ENCODE measurements at places on chromosomes 1 and 21.

- DNase-seq = no peak
Observed at GRCh38 chr1:169945181-169945580, 51.5 kb upstream of the SCYL3 start.

- DNase-seq = no peak
Observed at GRCh38 chr1:152397474-152397873, 16.6 kb downstream of the CRNN start.

DNA sequence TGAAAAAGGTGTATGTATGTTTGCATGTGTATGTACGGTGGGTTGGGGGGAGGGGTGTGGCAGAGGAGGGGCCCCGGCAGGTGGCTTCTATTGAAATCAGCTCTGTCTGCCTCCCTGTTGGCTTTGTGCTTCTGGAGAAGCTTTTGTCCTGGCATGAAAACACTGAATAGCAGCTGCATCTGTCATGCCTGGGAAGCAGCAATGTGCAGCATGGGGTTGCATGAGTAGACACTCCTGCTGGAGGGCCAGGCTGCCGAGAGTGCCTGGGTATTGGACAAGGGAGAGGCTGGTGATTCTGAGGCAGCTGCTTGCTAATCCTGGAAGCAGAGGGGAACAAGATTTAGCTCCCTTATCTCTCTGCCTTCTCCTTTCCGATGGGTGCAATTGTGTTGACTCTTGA, 20.5 kb downstream of the MAPKAPK2 start:
- no peak for DNase-seq

DNA sequence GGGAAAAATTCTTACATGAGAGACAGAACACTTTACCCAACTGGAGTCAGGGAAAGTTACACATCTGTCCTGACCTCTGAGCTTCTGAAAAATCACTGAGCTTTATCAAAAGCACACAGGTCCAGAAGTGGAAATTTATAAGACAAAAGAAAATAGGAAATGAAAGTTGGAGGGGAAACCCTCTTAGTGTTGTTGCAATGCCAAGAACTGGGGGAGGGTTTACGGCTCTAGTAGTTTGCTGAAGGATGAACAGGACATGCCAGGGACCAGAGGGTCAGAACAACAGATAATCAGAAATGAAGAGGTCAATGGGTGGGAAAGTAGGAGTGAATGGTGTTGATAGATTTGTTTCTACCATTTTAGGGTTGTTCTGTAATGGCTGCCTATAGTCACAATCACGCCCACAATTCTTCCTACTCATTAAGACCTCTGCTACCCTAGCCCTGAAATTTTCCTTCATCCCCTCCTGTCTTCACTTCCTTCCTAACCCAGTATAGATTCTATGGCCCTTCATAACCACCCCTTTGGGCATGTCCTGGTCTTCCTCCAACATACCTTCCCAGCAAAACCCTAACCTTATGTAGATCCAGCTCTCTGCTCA, 30.3 kb upstream of the FMOD start:
- no peak for DNase-seq

DNA sequence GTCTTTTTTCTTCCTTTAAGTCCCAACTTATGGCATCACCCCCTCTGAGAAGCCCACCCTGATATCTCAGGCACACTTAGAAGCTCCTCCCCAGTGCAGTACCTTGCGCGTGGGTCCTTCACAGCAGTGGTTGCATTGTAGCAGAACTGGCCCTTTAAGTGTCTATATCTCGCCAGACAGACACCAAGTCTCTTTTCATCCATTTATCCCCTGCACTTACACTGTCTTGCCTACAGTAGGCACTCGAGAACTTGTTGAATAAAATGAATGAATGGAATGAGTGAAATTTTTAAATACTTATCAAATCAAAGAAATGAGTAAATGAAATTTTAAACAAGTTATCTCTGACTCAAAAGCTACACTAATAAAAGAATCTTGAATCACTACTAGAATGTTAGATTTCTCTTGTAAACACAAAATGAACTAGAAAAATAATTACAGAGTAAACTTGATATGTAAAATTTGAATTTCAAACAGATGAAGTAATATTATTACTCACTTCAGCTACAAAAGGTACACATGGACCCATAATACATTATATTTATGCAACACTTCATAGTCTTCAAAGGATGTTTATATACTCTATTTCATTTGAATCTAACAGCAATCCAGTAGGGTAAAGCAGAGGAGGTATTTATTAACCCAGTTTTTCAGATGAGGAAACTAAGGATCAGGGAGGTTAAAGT, 54.7 kb upstream of the MAN1A2 start:
- DNase-seq = no peak

- DNase-seq = peak; percentile 46
Observed at GRCh38 chr1:116504308-116505156, 66.3 kb downstream of the CD58 start.

DNA sequence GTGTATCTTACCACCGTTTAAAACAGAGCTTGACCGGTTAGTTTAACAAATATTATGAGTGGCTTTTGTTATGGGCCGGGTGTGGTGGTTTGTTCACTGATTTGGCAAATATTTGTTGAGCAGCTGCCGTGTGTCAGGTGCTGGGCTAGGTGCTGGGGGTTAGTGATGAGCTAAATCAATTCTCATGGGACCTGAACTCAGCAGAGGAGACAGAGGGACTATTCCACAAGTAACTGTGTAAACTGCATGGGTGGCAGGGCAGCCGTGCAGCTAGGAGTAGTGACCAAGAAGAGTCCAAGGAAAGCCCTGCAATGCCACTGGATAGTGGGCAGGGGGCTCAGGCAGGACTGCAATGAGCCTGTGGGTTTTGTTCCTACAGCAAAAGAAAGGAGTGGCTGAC, 11.2 kb upstream of the C2CD2 start:
- DNase-seq = no peak

DNA sequence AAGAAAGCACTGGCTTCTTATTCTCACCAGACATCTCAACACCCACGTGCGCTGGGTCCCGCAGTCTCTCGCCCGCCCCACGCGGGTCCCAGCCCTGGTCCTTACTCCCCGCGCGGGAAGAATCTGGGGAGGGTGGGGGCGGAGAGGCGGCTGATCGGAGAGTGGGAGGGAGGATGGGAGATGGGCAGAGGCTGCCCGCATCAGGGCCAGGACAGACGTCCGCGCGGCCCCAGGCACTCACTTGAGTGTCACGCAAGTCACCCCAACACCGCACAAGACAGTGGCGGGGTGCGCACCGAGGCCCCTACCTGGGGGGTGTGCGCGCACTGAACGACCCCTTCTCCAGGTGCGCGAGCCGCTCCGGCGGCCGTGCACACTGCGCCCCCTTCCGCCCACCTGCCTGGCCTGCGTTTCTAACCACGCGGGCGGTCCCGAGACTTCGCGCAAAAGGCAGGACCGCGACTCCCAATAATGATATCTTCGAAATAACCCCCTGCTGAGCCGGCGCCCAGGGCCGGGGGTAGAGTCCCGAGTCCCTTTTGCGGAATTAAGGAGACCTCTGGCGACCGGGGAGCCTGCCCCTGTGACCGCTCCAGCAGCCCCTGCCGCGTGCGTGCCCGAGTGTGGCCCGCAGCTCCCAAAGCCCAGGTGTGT, 6.0 kb upstream of the SIM2 start:
- DNase-seq = no peak

GRCh38 chr1:5896706-5897660, 95.2 kb downstream of the NPHP4 start:
- no peak for DNase-seq

- no peak for DNase-seq
Observed at GRCh38 chr1:87201768-87202167, 126.9 kb upstream of the LMO4 start.

- no peak for DNase-seq
Observed at GRCh38 chr1:10665930-10666850, 130.3 kb downstream of the CASZ1 start.

- DNase-seq = no peak
Observed at GRCh38 chr1:61332196-61332753, 249.9 kb downstream of the NFIA start.

- DNase-seq = no peak
Observed at GRCh38 chr1:160972939-160973338, 18.3 kb upstream of the ITLN2 start.

GRCh38 chr1:46043458-46044017, 88.9 kb downstream of the PIK3R3 start:
- DNase-seq = no peak

DNA sequence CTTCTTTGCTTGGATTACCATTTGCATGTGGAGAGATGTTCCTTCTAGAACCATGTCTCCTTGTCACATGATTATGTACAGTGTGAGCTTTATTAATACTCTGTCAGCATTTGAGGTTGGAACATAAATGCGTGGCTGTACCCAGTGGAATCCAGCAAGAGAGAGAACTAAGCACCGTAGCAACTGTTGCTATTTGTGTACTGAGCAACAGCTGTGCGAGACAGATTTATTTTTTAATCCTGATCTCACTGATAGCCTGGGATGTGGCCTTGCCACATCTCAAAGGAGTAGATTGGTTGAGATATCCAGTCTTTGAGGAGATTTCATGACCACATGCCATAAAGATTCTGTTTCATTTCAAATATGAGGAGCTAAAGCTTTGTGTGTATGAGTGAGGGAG, 43.4 kb downstream of the KIF1B start:
- DNase-seq = no peak

DNA sequence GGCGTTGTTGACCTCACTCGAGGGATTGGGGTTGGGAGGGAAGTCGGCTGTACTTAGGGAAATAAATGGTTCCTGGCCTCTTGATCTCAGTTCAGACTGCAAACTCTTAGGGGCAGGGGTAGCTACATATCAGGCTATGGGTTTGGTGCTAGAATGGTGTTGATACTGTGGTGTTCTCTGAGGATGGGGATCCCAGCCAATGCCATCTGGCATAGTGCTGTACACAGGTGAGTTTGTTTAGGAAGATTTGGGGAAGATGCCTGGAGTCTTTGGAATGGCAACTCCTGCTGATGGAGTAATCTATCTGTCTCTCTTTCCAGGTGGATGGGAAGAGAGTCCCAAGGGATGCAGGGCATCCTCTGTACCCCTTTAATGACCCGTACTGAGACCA, 14.3 kb upstream of the NASP start:
- no peak for DNase-seq

- DNase-seq = no peak
Observed at GRCh38 chr21:43726686-43727518, 8.0 kb downstream of the PDXK start.

DNA sequence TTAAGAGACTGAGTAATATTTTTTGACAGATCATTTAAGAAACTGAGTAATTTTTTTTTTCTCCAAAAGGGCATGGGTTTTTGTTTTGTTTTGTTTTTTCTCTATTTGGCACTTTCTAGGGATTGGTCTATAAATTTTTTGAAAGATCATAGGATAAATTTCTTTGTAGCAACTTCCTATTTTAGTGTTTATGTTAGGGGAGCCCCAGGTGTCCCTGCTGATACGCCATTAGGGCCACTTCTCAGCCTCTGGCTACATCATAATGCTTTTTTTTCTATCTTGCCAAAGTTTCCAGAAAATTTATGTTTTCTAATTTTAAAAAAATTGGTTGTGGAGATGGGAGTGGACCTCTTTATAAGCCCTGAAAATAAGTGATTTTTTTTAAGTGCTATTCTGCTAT, 2.6 kb downstream of the GABPA start:
- no peak for DNase-seq

DNA sequence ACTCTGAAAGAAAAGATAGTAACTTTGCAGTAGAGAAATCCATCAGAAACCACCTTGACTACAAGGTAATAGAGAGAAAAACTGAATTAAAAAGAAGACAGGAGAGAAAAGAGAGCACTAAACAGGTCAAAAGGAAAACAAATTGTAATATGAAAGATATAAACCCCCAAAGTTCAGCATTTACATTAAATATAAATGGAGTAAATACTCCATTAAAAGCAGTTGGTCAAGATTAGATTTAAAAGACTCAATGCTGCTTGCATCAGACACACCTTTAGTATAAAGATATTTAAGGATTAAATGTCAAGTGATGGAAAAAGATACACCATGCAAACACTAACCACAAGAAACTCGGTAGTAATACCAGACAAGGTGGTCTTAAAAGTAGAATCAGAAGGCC, 110.5 kb downstream of the PEX14 start:
- DNase-seq = no peak

DNA sequence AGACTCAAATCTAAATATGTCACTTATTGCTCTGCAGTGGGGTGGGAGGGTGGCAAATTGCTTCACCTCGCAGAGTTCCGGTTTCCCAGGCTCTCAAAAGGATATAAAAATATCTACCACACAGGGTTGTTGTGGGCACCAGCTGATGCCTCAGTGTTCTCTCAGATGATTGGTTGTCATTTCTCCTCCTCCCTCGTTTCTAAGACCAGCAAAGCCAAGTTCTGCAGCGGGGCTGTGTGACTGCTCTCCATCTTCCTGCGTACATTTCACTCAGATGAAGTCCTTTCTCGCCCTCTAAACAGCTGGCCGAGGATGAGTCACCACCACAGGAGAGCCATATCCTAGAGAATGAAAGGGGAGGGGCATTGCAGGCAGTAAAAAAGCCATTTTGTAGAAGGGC, 35.0 kb upstream of the VWA5B1 start:
- no peak for DNase-seq

- no peak for DNase-seq
Observed at GRCh38 chr1:89332461-89332860, 31.4 kb upstream of the GBP6 start.

DNA sequence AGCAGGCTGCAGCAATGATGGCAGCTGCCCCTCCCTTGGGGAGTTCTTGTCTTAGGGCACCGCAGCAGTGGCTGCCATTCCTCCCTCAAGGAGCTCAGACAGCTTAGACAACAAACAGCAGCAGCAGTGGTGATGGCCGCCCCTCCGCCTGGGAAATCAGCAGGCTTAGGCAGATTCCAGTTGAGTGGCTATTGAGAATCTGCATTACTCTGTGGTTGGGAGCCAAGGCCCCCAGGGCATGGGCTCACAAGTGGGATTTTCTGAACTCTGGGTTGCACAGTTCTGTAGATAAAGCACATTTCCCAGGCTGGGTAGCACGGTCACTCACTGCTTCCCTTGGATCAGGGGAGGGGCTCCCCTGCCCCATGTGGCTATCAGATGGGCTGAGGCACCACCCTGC, 1280.7 kb upstream of the TMPRSS15 start:
- DNase-seq = no peak

DNA sequence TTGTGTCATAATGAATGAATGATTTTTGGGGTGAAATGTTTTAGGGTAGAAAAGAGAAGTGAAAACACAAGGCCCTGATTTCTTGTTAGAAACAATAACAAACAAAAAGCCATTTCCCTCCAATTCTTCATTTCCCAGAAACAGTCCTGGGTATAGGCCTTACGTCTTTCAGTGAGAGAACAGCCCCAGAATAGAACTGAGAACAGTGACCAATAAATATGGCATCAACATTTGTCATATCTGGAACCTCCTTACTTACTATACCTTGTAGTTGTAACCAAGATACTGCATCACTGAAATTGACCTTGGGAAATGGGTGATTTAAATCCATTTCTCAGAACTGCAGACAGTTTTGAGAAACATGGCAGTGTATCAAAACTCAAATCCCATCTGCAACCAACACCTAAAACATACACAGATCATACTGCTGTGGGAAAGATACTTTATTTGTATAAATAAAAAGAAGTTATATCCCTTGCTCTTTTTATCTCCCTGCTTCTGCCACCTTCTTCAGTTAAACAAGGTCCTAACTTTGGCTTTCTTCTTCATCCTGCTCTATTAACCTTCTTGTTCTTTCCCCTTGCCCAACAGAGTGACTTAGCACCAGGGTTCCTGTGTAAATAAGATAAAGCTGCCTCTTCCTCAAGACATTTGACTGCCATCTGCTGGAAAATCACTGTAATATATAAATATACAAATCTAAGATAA, 19.5 kb downstream of the XKR8 start:
- no peak for DNase-seq
